ENCODE measurements at places on chromosomes 7 and 10.

DNA sequence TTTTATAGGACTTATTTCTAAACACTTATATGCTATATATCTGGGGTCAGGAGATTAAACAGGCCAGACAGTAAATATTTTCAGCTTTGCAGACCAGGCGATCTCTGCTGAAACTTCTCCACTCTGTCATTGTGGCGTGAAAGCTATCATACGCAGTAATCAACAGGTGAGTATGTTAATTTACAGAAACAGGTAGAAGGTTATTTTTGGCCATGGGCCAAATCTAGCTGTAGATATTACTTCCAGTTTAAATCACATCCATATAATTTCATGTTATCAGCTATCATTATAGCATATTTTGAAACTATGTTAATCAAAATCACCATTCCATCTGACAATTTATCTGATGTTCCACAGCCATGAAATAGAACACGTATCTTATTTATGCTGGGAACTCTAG is 67.8 kb downstream of the GPR37 start:
- DNase-seq = no peak

DNA sequence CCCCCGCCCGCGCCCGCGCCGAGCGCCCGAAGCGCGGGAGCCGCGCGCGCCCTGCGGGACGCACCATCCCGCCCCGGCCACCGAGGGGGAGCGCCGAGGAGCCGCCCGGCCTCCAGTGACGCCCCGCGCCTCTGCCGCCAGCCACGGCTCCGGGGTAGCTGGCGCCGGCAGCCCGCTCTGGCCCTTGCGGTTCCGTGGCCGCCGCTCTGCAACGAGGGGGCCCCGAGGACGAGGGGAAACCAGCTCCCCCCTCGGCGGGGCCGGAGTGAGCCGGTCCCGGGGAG is at the start of gene PAXIP1:
PAXIP1 (minus strand) TSS at position 33 of the 284 bp plus-strand sequence. CDS start 195 bp downstream, outside the sequence.
- DNase-seq = peak; percentile 86

DNA sequence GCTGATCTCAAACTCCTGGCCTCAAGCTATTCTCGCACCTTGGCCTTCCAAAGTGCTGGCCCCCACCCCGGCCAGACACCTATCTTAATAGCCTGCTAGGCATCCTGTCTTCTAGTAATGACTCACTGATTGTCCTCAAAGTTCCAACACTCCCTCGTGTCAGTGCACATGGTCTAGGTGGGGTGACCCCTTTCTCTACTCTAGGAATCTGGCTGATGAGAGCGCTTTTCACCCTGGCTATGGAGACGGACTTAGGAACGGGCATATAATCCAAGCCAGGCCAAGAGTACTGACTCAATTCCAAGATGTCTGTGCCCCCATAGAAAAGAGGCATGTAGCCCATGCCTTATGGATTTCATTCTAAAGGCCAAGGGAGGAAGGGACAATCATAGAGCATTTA is 67.0 kb downstream of the PRLHR start:
- no peak for DNase-seq

- DNase-seq = no peak
Measured at GRCh38 chr10:69065406-69066361, 22.2 kb upstream of the SRGN start.

DNA sequence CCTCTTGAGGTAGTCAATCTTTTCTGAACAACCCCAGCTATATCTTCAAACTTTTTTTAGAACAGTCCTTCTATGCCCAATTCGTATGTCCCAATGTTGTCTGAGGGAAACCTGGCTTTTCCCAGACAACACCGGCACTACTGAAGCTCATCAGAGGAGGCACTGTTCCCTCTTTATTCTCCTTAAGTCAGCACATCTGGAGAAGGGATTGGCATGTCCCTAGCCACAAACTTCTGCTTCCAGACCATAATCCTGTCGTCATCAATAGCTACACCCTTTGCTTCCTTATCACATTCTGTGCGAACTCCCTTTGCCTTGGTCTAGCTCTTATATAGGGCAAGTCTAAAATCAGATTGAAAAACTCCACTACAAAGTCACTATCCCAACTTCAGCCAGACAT is 22.9 kb downstream of the PON3 start:
- DNase-seq = no peak

GRCh38 chr10:2834214-2834613 is 233.1 kb upstream of the PFKP start:
- DNase-seq = no peak

- DNase-seq = no peak
Measured at GRCh38 chr7:128275681-128276080, 34.6 kb downstream of the LEP start.

- DNase-seq = no peak
Measured at GRCh38 chr7:176381-176780, 16.0 kb upstream of the FAM20C start.

DNA sequence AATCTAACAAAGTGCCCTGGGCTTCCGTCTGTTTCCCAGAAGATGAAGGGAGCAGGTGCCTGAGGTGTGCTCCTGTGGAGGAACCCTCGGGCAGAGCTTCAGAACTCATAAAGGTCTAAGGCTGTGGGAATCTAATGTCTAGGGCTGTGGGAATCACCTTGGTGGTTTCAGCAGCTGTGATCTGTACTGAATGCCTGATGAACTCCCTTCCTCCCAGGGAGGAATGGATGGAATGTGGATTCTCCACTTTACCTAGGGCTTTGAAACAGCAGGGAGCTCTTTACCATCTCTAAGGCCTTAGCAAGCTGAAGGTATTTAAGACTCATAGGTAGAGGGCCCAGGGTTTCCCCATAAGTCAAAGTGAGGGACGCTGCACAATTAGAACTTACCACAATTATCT is 36.0 kb upstream of the SEMA3E start:
- DNase-seq = no peak

DNA sequence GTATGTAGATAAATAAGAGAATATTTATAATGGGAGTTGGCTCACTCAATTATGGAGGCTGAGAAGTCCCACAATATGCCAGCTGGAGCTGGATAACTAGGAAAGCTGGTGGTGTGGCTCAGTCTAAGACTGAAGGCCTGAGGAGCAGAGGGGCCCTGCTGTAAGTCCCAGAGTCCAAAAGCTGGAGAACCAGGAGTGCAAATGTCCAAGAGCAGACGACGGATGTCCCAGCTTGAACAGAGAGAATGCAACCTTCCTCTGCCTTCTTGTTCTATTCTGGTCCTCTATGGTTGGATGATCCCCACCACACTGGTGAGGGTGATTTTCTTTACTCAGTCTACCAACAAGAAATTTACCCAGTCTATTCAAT is 13.2 kb downstream of the IL2RA start:
- DNase-seq = no peak

GRCh38 chr7:138077809-138078208 is 1.6 kb downstream of the AKR1D1 start:
- no peak for DNase-seq

GRCh38 chr10:7417103-7417623 is 6.3 kb upstream of the SFMBT2 start:
- no peak for DNase-seq

DNA sequence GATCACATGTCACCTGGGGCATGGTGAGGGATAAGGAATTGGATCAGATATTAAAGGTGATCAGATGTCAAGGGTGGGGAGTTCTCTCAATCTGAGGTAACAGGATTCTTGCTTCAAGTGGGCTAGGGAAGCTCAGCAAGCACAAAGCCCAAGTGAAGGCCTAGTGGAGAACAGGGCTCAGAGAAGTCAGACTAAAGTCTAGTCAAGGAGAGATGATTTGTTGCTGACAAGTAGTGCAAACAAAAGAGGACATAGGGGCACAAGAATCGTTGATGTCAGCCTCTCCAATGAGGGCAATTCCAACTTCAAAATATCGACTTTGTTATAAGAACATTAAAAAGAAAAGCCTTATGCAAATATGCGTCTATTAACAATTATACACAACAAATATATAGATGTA is 852.8 kb upstream of the CELF2 start:
- DNase-seq = no peak

- no peak for DNase-seq
Measured at GRCh38 chr10:44263771-44264170, 121.1 kb downstream of the CXCL12 start.

GRCh38 chr7:114419441-114420272 is 5.0 kb downstream of the FOXP2 start:
- no peak for DNase-seq

All from HEK293T (cell line).